ENCODE measurements at places on chromosomes 7 and 10.
A peak's percentile ranks its signal among the peaks of the same experiment; 100 is the strongest.

- DNase-seq = no peak
Measured at GRCh38 chr10:14926722-14927416, 27.0 kb downstream of the DCLRE1C start.

- peak; percentile 72 for DNase-seq
Measured at GRCh38 chr10:71396084-71396710, 523 bp upstream of the CDH23 start.

DNA sequence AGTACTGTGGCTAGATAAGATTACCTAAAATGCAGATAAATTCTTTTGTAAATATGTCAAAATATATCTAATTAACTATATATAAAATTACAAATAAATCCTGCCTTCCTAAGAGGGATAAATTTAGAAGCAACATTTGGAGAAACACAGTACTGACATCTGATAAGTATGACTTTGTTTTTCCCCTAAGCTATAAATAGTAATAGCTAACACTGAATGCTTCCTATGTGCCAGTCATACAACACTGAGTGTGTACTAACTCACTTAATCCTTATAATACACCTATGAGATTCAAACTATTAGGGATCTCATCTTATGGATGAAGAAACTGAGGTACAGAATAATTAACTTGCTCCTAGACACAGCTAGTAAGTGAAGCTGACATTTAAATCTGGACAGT, 733.4 kb downstream of the MAGI2 start:
- no peak for DNase-seq

DNA sequence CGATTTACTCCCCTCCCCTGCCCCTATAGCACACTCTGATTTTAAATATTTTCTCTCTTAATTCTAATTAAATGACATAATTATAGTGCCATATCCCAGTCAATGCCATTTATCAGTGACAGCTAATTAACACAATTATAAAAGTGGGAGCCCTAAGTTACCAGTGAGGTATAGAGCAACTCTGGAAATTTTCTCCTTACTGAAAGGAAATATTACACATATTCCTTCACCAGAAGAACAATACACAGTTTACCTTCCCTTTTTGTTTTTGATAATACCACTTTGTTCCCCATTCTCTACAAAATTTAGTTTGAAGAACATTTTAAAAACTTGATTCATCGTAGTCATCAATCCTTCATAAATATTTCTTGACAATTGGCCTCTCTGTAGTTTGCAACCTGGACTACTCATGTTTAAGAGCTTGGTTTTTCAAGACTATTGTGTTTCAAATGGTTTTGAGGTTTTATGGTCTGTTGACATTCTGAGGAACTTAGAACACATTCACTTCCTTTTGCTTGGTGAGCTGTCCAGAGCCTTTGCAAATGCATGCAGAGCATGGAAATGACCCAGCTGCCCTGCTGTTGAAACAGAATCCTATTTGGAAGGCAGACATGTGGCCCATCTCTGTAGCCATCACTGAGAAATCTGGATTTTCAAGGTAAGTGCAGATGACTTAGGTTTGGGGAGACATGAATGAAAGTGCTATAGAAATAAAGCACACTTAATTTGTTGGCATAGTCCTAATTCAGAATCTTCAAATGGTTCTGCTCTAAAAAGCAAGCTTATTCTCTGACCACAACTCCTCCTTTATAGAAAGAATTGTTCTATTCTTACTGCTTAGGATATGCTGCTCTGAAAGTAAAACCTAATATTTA, at the start of gene GPR141:
TSS of gene GPR141 (plus strand) at position 521 of the 875 bp plus-strand sequence. CDS start 56,628 bp downstream, outside the sequence.
- no peak for DNase-seq

DNA sequence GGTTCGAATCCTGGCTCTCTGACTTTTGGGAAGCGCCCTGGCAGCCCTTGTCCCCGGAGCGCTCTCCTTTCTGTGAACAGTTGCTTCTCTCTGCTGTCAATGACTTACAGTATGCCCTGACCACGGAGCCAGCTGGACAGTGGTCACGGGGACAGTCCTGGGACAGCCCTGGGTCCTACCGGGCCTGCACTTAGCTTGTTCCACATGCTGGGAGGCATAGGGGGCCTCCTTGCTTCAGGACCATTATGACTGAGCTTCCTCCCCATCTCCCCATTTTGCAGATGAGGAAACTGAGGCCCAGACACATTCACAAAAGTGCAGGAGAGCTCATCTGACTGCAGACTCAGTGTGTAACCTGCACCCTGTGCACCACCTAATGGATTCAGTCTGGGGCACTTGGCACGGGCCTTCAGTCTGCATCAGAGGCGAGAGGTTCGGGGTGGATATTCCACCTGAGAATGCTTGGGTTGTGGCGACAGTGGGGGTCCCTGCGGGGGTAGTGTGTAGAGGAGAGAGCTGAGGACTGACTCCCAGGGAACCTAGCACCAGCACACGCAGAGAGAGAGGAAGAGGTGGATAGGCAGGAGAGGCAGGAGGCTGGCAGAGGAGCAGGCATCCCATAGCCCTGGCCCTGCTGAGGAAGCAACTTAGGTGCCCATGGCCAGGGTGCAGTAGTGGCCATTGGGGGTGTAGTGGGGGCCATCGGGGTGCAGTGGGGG, 1.6 kb downstream of the DOCK1 start:
- DNase-seq = no peak

DNA sequence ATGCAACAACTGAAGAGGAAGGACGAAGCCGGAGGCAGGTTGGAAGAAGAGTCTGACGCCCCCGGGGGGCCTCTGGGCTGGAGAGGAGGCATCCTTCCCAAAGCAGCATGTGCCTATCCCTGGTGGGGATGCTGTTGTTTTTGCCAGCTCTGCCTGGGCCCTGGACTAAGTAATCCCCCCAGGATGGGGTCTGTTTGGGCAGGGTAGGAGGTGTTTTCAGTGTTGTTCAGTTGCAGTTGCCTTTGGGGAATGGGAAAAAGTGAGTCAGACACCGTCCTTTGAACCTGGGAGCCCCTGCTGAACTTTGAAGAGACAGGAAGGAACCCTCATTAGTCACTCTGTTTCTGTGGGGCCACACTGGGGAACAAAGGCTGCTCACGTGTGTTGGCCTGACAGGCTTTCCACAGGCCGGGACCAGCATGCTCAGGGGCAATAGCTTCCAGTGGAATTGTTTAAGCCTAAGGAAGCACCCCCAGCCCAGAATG, 35.2 kb upstream of the GDF10 start:
- DNase-seq = no peak

- DNase-seq = no peak
Measured at GRCh38 chr7:45663167-45663921, 89.2 kb downstream of the ADCY1 start.

DNA sequence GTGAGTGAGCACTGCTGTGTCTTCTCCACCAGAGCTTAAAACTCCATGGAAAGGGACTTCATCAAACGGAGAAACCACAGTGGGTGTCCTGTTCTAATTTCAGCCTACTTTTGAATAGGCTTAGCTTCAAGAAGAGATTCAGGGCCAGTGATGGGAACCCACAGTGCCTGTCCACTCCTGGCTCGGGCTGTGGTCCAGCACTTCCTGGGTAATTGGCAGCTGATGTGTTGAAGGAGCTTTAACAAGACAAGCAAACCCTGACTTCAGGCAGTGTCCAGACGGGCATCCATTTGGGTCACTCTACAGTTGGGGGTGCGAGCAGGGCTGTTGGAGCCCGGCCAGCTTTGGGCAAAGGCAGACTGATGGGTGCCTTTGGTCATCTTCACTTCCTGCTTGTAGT, 14.5 kb downstream of the VWC2 start:
- DNase-seq = no peak

DNA sequence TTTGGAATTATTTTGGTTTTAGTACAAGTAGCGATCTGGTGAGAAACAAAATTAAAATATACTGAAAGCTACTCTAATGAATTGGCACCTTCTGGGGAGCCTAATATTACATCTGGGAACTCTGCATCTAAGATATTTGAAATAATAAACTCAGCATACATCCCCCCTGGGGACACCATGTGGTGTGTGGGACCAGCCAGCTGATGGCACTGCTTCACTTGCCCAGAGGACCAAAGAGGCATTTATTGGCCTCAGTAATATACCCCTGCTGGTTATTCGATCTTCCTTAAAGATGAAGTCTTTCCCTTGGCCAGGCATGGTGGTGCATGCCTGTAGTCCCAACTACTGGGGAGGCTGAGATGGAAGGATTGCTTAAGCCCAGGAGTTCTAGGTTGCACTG, 195.1 kb upstream of the AUTS2 start:
- no peak for DNase-seq

DNA sequence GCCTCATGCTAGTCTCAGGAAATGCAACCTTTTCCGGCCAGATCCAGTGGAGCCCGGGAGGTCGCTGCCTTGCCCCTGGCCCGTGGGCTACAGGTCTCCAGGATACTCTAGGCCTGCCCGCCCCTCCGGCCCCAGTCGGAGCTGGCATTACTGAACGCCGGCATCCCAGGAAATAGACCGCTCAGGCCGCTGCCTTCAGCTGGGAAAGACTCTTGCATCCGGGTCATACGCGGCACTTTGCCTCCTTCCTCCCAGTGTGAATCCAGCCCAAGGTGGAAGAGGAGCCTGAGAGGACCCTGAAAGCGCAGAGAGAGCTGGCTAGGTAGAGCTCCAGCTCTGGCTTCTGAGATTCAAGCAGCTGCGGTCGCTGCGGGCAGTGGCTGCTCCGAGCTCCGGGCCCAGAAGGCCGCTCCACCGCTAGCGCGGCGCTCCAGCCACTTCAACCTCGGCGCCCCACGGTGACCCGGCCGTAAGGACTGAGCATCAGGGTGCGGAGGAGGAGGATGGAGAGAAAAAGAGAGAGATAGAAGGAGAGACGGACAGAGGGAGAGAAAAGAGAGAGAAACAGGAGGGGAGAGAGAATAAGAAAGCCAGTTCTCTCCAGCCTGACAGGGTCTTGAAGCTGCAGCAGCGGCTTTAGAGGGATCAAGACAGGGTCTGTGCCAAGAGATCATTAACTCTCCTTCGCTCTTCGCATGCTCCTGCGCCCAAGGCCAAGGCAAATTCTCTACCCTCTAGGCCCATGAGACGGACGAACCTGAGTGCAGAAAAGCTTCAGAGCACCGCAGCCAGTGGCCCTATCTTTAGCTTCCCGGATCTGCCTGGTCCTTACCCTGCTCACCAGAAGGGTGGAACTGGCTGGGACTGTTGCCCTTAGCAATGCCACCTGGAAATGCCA, 1.8 kb upstream of the HOXA10 start:
- no peak for DNase-seq

DNA sequence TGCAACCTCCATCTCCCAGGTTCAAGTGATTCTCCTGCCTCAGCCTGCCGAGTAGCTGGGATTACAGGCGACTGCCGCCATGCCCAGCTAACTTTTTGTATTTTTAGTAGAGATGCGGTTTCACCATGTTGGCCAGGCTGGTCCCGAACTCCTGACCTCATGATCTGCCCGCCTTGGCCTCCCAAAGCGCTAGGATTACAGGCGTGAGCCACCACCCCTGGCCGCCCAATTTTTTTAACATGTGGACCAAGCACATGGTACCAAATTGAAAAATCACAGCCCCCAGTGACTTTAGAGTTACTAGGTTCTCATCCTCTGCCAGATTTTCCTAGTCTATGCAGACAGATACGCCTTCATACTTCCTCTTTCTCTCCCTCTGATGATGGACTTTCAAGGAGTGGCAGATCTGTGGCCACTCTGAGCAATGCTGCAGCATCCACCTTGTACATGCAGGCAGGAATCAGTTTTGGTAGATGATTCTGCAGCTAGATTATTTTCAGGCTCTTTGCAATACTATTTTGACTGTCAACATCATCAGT, 34.0 kb upstream of the EZH2 start:
- DNase-seq = no peak

DNA sequence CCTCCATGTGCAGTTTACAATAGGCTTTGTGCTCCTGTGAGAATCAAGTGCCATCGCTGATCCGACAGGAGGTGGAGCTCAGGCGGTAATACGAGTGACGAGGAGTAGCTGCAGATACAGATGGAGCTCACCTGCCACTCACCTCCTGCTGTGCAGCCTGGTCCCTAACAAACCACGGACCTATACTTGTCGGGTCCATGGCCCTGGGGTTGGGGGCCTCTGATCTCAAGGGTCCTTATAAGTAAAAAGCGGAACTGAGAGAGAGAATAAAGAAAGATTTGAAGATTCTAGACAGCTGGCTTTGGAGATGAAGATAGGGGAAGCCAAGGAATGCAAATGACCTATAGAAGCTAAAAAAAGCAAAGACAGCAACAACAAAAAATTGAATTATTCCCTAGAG, 130.6 kb downstream of the PLXDC2 start:
- no peak for DNase-seq

- DNase-seq = no peak
Measured at GRCh38 chr10:125605167-125605566, 77.8 kb downstream of the TEX36 start.

DNA sequence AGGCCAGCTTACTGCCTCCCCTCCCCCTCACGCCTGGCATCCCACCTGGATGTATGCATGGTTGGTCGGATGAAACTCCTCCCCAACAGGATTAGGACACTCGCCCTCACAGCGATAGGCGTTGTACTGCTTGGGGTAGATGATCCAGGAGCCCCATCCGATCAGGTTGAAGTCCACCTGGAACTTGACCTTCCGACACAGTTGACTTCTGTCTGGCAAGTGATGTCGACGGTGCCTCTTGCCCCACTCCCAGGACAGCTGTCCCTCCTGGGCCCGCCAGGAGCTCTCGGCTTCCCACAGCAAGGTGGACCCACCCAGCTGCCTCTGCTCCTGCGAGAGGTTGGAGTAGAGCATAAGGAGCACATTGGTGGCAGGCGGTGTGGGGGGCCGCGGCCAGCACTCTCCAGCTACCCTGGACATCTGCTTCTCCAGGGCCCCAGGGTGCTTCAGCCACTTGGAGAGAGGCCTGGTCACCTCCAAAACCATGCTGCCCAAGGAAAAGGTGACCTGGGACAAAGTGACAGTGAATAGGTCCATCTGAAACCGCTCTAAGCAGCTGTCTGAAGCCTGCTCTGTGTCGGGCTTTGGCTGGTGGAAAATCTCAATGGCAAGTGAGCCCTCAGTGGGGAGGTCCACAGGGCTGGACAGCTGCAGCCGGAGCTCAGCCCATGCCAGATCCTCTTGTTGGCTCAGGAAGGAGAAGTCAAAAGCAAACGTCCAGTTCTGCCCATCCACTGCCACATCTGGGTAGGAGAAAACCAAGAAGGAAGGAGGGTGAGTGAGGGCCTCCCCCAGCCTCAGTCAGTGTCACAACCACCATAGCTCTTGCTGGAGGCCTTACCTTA, 6.0 kb downstream of the NODAL start:
- no peak for DNase-seq

DNA sequence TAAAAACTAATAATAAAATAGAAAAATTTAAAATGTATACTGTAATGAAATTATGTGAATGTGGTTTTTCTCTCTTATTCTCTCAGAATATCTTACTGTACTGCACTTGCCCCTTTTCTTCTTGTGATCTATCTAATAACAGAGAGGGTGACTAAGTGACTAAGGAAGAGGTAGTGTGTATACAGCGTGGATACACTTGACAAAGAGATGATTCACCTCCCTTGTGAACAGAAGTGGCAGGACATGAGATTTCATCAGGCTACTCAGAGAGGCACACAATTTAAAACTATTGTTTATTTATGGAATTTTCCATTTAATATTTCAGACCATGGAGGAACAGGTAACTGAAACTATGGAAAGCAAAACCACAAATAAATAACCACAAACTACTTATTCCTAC, 806.6 kb upstream of the GHITM start:
- no peak for DNase-seq
